HFFc6 (cell line): ENCODE measurements at places on chromosomes 6 and 20. TPM values are rescaled to one million over a fixed set of nuclear protein-coding genes. Genes with fewer than 3 reads are reported as not detected.
A peak's percentile ranks its signal among the peaks of the same experiment; 100 is the strongest.

The PHF3 gene
- 21.6 to 26.0 TPM (median 24.0 TPM) in 3 replicates for total RNA-seq

DNA sequence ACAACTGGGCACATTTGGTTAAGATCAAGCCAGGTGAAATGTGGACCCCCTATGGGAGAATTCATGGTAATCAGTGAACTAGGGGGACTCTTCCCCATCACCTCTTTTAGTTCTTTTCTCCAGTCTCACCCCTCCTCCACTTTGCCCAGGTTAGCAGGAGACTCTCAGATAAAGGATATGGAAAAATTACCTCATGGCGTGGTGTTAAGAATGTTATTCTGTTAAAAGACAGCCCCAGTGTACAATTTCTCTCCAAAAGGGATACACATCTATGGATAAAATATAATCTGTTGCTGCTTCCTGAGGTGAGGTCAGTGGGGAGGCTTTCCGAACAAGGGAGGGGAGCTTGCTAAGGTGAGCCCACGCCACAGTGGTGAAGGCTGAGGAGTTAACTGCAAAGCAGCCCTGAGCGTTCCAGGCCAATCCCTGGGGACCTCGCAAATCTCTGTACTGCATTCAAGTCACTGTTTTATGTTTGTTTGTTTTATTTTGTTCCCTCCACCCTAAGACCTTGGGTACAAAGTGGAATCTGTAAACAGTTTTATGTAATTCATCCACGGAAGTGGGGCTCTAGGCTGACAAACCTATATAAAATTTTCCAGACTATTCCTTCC lies 52.0 kb downstream of the ADGRF1 start:
- no peak for DNase-seq
- H3K4me1 ChIP-seq, result peaks cover 42% of the 10 kb centered on the region
- no peak overlapping the region for H3K4me3 ChIP-seq
- H3K36me3 ChIP-seq, result no peaks in the 10 kb centered on the region; the same call in 1 of the 2 replicates

GRCh38 chr6:73309785-73310502 lies 44.1 kb downstream of the DPPA5 start:
- H3K4me3 ChIP-seq, result peak overlapping the region; percentile 96
- DNase-seq, result peak; percentile 46
- peak overlapping the region; percentile 97 for H3K27ac ChIP-seq
- H3K36me3 ChIP-seq, result peaks cover 19% of the 10 kb centered on the region; the same call in 1 of the 2 replicates

The DAAM2 gene
- total RNA-seq, result 3.2 to 8.3 TPM (median 4.3 TPM) in 3 replicates
